ENCODE measurements at places on chromosomes 1 and 21.

GRCh38 chr1:22249928-22250680 lies 107.2 kb upstream of the WNT4 start:
- no peak for DNase-seq

- no peak for DNase-seq
These were observed 230.3 kb upstream of the USP24 start for GRCh38 chr1:55445416-55445815.

DNA sequence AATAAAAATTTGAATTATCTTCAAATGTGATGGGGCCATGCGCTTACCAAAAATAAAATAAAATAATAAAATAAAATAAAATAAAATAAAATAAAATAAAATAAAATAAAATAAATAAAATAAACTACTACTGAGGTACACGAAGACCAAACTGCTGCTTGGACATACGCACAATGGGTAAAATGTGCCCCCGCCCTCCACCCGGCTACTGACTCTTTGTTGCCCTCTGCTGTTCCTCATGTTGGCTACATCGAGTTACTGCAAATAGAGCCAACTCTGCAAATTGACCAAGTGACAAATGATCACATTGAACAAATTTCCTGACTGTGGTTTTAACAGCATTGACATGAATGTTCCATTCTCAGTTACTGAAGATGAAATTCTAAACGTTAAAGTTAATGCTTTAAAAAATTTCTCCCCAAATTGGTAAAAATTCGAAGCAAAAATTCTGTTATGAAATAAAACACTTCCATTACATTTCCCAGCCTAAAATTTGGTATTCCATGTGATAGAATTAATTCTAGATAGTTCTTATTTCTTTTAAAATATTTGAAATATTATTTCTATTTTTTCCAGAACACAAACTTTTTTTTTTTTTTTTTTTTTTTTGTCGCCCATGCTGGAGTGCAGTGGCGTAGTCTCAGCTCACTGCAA lies 18.8 kb upstream of the MAP1LC3C start:
- no peak for DNase-seq

DNA sequence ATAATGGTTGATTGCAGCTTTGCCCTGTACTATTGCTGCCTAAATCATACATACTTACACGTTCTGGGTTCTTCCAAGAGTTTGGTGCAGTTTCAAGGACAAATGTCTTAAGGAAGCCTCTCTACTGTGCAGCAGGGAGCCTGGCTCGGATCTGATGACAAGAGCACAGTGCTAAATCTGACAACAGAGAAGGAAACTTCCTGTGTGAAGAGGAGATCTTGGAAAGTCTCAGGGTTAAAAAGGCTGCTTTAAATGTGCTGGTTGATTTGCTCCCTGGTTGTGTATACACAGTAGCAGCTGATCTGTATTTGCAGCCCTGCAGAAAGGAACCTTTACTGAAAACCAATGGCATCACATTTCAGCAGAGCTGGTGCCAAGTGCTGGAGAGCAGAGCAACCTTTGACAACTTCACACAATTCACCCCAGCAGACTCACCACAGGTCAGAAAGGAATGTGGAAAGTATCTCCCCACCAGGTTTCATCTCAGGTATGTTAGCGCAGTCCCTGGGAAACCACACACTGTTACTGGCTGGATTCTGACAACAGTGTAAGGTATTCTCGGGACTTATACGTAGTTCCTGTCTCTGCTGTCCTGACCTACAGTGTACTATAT lies 355.0 kb upstream of the ESRRG start:
- DNase-seq, result no peak

DNA sequence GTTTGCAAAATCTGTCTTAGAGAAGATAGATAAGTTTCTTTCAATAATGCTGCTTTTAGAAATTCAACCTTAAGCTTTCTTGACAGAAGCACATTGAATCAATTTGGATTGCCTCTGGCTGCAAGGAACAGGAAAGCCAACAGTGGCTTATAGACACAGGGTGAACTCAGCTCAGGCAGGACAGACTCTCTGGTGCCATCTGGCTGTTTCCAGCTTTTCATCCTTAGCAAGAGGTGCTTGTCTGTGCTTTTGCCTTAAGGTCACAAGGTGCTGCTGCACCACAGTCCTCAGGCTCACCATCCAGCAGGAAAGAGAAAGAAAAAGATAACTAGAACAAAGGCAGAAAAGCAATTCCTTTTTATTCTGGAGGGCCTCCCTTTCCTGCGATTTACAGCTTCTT lies 93.7 kb upstream of the ETS2 start:
- DNase-seq, result no peak

- no peak for DNase-seq
These were observed 2.6 kb downstream of the RSPH1 start for GRCh38 chr21:42493109-42494060.

DNA sequence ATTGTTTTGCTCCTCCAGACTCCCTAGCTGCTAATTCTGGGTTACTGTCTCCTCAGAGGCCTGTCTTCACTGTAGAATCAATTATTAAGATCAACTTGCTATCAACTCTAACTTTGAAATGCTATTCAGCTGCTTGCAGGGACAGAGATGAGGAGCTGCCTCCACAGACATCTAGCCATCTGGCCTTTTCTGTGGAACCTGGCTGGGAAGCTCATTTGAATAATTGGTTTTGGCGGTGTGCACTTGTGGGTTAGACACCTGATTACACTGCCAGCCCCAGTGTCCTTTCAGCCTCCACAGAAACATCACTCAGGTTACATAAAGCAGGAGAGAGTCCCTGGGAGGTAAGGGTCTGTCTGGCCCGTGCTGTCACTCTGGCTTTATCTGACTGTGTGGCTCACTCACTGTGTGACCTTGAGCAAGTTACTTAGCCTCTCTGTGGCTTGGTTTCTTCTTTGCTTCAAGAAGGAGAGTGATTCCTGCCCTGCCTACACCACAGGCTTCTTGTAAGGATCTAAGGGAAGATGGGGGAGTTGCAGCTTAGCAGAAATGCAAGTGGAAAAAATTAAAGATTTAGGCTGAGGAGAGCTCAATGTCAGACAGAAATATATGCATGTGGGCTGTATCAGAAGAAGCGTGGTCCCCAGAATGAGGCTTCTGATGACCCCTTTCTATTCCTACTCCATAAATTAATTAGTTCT lies 131.6 kb downstream of the BEND5 start:
- no peak for DNase-seq

DNA sequence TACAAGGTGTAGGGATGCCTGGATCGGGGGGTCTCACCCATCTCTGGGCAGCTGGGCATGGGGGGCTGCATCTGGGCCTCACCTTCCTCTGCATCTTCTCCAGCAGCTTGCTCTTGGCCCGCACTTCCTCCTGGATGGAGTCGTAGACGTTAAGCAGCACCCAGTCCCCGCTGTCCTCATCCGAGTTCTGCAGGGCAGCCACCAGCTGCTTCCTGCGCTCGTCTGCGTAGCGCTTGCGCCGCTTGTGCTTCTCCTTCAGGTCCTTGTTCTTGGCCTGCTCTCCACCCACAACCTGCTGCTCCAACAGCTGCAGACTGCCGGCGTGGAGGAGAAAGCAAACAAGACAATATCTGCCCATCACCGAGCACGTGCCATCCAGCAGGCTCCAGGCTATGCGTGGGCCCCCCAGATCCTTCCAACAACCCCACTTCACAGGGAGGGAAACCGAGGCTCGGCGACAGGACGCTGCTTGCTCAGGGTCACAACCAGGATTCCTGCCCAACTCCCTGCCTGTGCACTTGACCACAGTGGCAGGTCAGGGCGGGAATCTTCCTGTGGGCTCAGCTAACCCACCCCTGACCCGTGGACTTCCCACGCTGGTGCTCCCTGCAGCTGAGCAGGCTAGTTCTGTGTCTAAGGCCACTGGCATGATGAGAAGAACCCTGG lies 21.5 kb upstream of the DDOST start:
- no peak for DNase-seq

DNA sequence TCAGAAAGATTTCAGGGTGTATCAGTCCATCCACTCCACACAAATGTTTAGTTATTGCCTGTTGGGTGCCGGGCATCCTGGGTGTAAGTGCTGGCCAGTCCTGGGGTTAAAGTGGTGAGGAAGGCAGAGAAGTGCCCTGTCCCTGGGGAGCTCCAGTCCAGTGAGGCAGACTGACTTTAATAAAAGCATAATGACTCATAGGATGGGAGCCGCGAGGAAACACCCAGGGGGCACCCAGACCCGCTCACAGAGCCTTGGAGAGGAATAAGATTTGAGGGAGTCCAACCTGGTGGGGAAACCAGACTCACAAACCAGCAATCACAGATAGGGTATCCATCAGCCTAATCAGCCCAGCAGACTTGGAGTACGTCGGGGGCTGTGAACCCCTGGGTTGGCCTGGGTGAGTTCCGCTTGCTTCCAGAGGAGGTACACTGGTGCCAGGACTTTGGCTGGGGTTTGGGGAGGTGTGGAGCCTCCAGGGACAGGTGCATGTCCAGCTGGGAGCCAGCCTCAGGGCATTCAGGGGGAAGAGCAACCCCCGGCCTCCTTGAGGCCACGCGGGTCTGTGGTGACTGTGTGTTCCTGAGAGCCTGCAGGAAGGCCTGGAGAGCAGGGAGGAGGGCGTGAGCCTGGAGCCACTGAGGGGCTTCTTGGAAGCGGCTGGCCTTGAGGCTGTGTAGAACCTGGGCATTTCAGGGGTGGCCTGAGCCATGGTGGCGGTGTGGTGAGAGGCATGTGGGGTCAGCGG lies 3.7 kb downstream of the PEAR1 start:
- DNase-seq, result no peak

- no peak for DNase-seq
These were observed 104.8 kb upstream of the WNT4 start for GRCh38 chr1:22247527-22248245.

DNA sequence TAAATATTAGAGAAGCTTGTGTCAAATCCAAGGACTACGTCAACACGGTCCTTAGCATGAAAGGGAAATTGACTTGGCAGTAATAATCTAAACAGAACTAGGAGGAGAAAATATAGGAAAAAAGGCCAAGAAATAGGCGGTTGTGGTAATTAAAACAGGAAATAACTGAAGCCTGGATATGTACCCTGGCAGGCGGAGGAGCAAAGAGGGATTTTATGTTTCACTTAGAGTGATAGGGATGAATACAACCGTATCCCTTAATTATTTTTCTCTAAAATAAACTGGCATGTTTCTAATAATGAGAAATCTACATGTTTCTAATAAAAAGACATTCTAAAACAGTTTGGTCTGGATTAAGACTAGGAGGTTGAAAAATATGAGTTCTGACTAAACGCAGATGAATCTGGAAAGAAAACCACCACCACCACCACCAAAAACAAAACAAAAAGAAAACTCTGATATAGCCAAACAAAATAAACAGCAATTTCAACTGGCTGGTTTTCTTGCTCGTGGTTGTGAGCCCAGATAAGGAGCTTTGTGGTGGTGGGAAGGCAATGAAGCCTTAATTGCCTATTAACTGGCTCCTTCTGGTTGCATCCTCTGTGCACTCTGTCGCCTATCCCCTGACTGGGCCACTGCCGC lies 334.2 kb upstream of the SNX7 start:
- no peak for DNase-seq

GRCh38 chr1:151048645-151049032 lies 1.1 kb downstream of the C1orf56 start:
- DNase-seq, result no peak

DNA sequence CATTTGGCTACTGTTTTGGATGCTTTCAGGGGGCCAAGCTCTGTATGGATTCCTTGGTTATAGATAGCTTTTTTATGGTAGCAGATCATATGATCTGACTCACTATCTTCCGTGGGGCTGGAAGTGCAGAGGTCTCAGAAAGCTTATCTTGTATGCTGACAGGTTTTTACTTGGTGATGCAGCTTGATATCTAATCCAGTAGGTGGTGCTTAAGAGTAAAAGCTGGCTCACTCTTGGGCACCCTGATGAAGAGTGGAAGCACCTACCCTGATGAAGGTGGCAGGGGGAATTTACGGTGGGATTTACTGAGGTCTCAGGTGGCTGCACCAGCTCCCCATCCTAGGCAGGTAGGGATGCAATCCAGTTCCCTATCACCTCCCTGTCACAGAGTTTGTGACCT lies 151.2 kb downstream of the PTBP2 start:
- no peak for DNase-seq
